ENCODE measurements at places on chromosomes 16 and 17.

DNA sequence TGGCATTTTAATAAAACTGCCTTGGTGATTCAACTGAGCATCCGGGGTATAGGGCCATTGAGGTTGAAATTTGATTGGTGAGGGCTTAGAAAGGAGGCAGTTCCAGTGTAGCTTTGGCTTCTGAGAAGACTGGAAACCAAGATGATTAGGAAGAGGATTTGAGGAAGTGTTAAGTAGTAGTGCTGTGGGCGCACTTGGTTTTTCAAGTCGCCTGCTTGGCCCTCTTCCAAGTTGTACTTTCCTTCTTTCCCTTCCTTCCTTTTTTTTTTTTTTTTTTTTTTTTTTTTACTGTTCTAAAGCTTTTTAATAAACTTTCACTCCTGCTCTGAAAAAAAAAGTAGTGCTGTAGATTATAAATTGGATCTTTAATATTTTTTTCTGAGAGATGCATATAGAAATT lies 320.5 kb downstream of the UTP18 start:
- no peak for DNase-seq

- no peak for DNase-seq
These were observed 2.6 kb downstream of the NOG start for GRCh38 chr17:56595831-56596690.

DNA sequence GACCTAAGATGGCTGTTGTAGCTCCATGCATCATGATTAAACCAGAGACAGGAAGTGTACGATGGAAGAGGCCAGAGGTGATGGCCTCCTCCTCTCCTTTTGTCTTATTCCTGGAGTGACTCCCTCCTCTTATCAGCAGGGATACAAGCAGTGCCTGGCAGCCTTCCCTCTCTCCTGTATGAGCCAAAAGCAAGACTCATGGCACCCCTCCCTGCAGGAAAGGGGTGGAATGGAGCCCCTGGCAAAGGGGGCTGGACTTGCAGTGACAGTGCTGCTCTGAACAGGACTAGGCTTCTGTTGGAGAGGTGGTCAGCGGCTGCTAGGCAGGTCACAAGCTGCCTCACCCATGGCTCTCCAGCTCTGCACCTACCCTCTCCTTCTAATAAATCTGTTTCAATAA lies 8.4 kb downstream of the TXNL4B start:
- no peak for DNase-seq

DNA sequence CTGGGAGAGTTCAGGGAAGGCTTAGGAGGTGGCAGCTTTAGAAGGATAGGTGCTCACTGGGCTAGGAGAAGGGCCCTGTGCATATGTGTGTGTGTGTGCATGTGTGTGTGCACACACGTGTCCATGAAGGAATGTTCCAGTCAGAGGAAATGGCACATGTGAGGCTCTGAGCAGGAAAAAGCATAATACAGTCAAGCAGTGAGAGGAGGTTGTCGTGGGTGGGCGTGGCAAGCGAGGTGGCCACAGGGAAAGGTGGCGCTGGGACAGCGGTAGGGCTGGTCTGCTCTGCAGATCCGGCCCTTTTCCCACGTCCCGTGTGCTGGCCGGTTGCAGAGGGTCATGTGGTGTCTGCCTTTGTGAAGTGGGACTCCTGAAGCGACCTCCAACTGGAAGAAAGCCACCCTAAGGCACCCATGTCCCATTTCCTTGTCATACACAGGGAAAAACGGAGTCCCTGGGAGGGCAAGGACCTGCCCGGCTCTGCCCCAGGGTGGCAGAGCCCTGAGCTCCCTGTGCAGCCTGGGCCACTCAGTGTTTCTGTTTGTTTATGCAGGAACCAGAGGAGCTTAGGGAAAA lies 40.1 kb downstream of the NT5M start:
- DNase-seq = no peak

DNA sequence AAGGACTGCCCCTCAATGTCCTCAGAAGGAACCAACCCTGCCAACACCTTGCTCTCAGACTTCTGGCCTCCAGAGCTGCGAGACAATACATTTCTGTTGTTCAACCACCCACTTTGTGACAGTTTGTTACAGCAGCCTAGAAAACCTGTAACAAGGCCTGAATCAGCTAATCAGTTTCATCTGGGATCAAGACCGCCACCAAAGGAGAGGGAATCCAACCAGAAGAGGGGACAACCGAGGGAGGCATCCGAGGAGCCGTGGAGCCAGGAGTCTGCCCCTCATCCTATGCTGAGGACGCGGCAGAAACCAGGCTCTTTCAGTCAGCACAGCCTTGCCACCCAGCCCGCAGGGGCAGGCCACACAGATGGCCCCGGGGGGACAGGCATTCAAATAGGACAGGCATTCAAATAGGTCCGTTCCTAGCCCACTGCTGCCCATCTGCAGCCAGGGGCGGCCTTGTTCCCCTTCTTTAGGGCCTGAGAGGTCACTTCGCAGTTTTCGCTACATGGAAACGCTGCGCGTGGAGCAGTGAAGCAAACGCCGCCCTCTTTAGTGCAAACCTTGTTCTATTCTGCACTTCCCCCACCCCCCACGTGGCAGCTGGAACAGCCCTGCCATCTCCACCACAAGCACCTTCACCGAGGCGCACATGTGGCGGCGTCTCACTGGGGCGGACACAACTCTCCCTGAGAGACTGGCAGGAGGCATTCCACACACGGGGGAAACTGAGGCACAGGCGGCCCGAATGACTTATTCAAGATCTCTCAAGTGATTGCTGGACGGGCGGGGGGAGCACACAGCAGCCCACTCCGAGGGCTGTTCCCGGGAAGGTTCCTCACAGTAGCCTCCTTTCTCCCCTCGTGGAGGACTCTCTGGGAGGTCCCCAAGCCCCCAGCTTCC lies 26.7 kb downstream of the FA2H start:
- no peak for DNase-seq

- no peak for DNase-seq
These were observed 3.5 kb downstream of the LIMD2 start for GRCh38 chr17:63696381-63696961.

DNA sequence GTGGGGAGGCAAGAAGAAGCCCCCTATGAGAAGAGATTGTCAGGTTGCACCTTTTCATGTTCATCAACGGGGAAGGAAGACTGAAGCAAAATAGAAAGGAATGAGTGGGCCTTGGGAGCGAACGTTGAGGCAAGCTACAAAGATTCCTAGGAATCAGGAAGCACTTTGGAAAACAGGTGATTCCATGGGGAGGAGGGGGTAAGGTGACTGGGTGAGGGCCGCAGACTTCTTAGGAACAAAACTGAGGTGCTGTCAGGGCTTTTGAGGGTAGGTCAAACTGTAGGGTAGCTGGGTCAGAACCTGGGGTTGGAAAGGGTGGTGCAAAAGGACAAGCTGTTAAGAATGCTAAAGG lies 528 bp downstream of the ITFG1 start:
- no peak for DNase-seq

DNA sequence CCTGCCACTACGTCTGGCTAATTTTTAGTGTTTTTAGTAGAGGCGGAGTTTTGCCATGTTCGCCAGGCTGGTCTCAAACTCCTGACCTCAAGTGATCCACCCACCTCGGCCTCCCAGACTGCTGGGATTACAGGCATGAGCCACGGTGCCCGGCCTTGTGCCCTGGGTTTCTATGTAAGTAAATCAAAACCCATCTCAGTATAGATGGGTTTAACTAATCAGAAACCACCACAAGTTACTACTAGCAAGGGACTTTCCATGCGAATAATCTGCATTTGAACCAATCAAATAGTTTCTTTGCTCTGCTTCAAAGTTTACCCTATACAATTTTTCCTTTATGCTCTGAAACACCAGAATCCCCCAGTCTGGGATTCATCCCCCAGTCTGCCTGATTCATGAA lies 16.5 kb upstream of the EIF1 start:
- DNase-seq = no peak

DNA sequence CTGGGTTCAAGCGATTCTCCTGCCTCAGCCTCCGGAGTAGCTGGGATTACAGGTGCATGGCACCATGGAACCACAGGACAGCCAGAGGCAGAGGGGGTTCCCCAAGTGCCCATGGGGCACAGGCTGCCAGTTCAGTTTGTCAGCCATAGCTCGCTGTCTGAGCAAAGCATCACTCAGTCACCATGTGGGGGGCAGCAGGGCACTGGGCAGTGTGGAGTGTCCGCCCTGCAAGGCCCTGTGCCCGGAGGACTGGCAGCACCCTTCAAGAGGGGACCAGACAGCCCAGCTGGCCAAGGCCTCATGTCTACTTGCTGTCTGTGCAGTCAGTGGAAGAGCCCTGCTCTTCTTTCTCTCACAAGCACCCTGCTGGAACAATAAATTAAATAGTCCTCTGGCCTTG lies 6.4 kb downstream of the ALYREF start:
- no peak for DNase-seq

DNA sequence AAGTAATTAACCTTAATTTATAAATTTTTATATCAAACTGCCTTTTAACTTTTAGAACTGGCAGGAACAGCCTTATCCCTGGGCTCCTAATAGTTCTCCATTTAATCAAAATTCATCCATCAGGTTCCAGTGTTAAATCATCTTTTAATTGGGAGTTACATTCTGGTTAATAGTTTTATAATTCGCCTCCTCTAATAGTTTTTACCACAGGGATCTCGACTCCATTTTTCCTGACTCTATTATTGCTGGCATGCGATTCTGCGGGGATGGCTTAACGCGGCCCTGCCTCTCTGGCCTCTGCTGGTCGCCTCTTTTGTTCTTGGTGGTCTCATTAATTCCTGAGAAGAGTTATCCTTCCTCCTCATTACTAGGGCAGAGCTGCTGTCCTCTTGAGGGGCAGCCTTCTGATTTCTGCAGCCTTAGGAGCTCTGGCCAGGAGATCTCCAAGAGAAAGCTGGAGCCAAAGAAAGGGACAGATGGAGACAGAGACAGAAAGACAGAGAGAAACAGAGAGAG lies 71.1 kb downstream of the MRM1 start:
- no peak for DNase-seq

DNA sequence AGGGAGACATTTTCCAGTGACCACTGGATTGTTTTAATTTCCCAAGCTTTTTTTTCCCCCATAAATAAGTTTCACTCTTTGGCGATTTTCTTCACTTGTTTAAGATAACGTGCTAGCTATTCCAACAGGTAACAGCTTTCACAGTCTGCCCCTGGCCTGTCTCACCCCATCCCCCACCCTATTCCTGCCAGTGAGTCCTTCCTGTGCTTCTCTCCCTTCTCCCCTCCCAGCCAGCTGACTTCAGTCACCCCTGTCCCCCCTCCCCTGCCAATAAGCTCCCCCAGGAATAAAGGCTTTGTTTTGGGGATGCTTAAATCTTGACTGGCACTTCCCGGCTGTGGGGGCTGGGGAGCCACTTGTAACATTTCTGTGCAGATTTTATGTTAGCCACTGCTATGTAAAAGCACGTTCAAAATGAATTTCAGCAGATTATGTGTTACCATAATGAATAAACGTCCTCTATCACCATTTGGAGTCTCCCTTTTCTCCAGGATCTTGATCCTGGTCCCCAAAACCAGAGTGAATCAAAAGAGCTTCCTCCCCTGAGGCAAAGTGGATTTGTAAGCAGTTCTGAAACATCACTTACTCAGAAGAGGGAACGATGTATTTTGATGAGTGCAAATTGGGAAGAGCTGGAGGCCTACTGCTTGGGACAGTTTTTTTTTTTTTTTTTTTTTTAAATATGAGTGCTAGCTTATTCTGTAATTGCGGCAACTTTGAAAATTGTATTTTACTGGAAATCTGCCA lies 58.2 kb downstream of the IGF2BP1 start:
- no peak for DNase-seq

- DNase-seq = no peak
These were observed 14.0 kb downstream of the ATP5PD start for GRCh38 chr17:75032720-75033280.

Measured in AG04450 (cell line).